ENCODE measurements at places on chromosomes 1 and 21.

GRCh38 chr1:232793944-232794343 is 11.3 kb upstream of the MAP10 start:
- DNase-seq = no peak

DNA sequence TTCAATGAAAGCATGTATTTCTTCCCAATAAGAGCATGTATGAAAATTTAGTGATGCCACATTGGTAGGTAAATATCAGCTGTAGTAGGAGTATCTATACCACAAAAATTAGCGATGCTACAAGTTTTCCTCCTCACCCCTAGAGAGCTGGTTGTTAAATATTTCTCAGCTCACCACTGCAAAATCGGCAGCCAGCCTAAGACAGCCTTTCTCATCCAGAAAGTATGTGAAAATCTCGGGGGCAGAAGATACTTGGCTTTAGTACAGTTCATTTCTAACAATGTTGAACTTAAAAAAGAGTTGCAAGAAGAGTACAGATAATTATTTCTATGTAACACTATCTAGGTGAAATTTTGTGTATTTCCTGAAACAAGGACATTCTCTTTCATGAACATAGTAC is 235.4 kb downstream of the TPR start:
- DNase-seq = no peak

- no peak for DNase-seq
Measured at GRCh38 chr1:52348704-52349300, 17.2 kb downstream of the CC2D1B start.

DNA sequence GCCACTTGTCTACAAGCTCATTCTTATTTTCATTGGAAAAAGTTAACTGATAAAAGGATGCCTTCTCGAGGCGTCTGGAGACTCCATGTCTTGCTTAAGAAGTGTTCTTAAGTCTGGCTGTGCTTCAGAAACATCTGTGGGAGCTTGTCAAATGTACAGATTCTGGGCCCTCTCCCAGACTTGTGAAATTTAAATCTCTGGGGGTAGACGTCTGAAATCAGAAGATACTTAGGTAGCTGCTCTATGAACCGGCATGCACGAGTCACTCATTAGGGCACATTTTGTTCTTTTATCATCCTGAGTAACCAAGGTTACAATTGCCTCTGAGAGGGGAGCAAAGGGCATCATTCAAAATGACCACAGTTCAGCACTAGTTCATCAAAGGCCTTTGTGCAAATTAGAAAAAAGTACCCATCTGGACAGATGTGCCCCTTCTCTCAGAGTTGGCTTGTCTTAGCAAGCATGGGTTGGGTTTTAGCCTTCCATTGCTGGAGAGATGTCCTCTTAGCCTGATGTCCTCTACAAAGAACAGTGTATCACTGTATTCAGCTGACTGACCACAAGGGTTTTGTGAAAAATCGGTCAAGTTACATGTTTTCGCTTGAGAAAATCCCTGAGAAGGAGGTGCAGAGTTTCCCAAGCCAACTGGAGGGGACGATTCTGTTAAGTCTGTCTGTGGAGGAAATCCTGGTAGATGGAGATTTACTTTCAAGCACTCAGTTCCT is 156.9 kb downstream of the ASTN1 start:
- no peak for DNase-seq

- no peak for DNase-seq
Measured at GRCh38 chr1:223429821-223430220, 36.6 kb downstream of the CCDC185 start.

DNA sequence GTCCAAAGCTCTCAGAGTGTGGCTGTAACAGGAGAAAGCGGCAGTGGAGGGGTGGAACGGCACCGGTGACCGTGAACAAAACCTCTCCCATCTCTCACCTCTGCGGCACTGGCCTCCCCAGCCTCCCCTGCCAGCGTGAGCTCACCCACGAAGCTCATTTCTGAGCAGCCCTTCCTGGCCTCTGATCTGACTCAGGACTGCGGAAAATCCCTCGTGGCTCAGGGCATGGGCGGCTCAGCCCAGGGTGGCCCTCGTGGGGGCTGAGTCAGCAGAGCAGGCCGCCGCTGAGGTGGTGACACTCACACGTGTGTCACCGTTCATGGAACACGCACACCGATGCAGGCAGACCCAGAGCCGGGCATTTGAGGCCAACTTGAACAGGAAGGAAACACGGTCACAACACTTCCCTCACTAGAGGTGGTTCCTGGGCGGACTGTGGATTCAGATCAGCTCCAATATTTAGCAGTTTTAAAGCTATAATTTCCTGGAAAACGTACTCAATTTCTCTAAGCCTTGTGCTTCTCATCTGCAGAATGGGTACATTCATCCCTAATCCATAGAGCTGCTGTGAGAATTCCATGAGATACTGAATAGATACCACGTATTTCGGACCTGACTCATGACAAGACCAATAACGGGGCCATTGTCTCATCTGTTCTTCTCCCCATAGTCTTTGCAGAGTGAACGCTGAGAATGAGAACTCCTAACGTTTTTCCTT is 115.0 kb upstream of the TMPRSS2 start:
- DNase-seq = peak; percentile 3

DNA sequence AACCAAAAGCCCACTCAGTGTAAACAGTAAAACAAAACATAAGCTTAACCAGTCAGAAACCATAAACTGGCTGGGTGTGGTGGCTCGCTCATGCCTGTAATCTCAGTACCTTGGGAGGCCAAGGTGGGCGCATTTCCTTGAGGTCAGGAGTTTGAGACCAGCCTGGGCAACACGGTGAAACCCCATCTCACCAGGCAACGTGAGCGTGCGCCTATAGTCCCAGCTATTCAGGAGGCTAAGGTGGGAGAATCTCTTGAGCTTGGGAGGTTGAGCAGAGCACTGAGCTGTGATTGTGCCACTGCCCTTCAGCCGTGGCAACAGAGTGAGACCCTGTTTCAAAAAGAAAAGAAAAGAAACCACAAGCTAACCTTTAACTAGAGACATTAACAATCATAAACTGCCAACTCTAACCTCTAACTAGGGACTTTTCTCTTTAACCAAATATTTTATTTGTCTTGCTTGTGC is 13.1 kb upstream of the PRRC2C start:
- DNase-seq = no peak

- DNase-seq = no peak
Measured at GRCh38 chr21:43892334-43892733, 27.3 kb downstream of the AGPAT3 start.

DNA sequence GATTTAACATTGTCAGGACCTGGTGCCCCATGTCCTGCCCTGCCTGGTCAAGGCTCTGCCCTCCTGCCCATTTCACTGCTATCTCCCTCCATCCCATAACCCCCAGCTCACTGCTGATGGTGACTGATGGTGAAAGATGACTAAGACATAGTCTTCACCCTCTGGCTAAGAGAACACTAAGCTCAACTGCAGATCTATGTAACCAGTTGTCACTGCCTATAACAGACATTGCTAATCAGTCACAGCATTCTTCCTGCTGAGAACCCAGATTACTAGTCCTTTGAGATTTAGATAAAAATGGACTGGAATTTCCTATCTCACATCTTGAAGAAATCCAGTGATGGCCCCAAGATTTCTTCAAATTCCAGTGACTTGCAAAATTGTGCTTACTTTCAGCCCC is 8.0 kb upstream of the ZNF362 start:
- no peak for DNase-seq

DNA sequence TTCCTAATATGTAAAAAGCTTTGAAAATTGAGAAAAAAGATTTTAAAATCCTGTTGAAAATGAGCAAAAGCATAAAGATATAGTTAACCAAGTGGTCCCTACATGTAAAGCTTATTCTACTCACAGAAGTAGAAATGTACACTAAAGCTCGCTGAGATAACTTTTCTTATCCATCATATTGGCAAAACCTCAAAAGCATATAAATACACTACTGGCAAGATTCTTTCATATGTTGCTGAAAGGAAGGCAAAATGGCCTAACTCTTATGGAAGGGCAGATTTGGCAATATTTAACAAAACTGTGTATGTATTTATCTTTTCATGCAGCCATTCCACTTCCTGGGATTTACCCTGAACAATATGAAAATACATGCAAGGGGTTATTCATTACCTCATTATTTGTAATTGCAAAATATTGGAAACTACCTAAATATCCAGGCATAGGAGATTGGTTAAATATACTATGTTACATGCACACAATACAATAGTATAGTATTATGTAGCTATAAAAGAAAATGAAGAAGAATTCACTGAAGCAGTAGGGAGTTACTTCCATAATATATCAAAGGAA is 43.2 kb upstream of the LYPLAL1 start:
- DNase-seq = no peak

- DNase-seq = no peak
Measured at GRCh38 chr1:60101516-60101915, 27.9 kb upstream of the C1orf87 start.

GRCh38 chr1:14969006-14969405 is 184.5 kb upstream of the TMEM51 start:
- no peak for DNase-seq

GRCh38 chr21:41741253-41742072 is 25.4 kb downstream of the RIPK4 start:
- DNase-seq = no peak

GRCh38 chr1:94940738-94941137 is 13.8 kb upstream of the CNN3 start:
- no peak for DNase-seq

DNA sequence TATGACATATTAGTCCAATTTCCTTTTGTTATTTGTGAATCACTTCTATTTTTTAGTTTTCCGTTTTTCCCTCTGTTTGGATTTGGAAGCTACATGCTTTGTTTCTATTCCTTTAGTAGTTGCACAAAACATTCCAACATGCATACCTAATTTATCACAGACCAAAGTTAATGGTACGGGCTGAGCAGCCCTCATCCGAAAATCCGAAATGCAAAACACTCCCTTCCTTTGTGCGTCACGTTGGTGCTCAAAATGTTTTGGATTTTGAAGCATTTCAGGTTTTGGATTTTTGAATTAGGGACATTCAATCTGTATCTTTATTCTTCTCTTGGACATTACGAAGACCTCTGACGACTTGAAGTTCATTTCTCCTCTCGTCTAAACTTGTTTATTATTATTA is 124.8 kb downstream of the PCNX2 start:
- no peak for DNase-seq

GRCh38 chr1:94928293-94928939 is 1.5 kb upstream of the CNN3 start:
- no peak for DNase-seq

DNA sequence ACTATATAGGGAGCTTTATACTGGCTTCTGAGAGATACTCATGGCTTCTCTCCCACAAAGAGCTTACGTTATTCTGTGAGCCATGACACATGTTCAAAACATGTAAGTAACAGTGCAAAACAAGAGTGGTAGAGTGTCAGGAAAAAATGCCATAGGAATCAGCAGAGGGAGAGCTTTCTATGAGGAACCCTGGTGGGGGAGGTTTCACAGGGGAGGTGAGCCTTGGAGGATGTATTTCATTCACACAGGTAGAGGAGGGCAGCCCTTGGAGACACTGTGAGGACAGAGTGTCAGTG is 72.7 kb upstream of the LYST start:
- DNase-seq = no peak

DNA sequence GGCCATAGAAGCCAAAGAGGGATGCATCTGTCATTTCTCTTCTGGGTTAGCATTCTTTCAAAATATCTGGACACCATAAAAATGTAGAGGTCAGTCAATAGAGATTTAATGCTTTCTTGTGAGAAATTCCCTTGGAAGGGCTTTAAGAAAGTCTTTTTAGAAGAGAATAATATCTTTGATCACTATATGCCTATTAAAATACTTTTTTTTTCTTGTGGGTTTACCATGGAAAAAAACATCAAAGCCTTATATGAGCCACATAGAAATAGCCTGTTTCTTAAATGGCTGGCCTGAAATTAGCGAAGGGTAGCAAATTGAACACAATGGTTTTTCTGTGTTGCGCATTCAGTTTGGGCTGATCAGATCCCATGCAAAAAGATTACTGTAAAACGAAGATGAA is 36.8 kb downstream of the BACE2 start:
- DNase-seq = no peak

GRCh38 chr1:229230893-229231753 is 39.8 kb upstream of the RAB4A start:
- no peak for DNase-seq

GRCh38 chr1:117312453-117313138 is 54.7 kb upstream of the MAN1A2 start:
- DNase-seq = no peak

DNA sequence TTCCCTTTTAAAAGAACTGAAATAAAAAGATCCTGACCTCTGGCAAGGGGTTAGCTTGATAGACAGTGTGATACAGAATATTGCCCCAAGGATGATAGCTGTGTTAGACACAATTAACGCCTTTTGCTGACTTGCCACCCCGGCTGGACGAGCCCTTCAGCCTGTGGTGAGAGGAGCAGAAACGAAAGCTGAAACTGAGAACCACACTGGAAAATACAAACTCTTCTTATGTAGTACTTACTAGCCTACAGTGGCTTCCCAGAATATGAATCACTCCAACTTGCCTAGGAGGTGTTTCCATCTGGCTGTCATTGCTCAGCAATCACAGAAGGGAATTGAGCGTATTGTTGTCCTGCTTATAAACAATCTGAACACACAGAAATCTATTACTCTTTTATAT is 22.9 kb downstream of the SAMSN1 start:
- peak; percentile 51 for DNase-seq

DNA sequence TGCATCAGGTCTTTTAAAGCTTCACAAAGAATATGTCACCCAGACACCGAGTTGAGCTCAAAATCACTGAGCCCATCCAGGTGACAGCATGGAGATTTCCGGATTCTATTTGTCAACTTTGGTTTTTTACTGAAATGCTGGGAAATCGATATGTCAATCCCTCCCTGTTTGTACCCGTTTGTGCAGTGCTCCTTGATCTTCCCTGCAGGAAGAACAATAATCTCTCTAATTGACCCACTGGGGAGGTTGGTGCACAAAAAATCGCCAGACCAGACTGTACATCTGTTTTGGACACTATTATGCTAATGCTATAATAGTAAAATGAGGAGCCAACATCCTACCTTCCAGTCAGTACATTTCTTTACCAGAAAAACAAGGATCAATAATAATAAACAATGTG is 1.8 kb downstream of the BARHL2 start:
- no peak for DNase-seq

Measured in stimulated activated CD4-positive, alpha-beta T cell treated with anti-CD3 and anti-CD28 coated beads, Interleukin-4, amount 100 ng/mL, for 4 hours (primary cell).